Stimulated activated CD4-positive, alpha-beta T cell treated with anti-CD3 and anti-CD28 coated beads, Interleukin-12 subunit alpha, Interleukin-12 subunit beta, amount 100 ng/mL, for 4 hours (primary cell): ENCODE measurements at places on chromosomes 2 and 18.

DNA sequence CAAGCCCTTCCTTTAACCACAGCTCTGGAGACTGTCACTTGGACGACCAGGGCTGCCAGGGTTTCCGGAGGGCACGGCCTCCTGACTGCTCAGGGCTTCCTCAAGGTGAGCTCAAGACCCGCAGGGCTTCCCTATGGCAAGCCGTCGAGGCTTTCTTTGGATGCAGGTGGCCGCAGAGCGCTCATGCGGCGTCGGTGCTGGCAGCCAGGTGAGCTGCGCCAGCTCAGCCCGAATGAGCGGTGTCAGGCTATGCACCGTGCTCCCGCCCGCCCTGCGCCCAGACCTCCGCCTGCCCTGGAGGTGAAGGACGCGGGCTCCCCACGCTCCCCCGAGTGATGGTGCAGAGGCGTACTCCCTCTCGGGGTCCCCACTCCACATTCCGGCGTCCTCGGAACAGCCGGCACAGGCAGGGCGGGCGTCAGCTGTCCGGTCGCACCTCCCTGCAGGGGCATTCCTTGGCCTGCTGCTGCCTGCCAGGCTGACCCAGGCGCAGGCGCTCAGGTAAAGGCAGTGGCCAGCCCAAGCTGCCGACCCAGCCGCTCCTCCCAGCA, 20.8 kb upstream of the TUBB6 start:
- DNase-seq: no peak

- no peak for DNase-seq
Observed at GRCh38 chr2:98455494-98455976, 10.9 kb downstream of the INPP4A start.

DNA sequence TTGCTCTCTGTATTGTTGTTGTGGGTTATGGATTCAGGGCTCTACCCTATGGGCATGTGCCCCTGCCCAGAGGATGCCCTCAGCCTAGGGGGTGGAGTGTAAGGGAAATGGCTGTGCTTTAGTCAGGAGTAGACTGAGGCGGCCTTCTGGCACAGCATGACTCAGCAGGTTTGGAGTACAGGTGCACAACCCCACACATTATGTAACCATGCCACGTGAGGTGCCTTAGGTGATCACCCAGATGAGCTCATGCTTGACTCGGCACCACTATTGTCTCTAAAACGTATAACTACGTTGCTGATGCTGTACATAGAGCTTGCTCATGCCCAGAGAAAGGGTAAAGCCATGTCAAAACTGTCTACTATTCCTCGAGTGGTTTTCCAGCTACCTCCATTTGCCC, 48.3 kb upstream of the ZC3H15 start:
- no peak for DNase-seq

- no peak for DNase-seq
Observed at GRCh38 chr2:191688934-191689695, 11.2 kb downstream of the NABP1 start.

DNA sequence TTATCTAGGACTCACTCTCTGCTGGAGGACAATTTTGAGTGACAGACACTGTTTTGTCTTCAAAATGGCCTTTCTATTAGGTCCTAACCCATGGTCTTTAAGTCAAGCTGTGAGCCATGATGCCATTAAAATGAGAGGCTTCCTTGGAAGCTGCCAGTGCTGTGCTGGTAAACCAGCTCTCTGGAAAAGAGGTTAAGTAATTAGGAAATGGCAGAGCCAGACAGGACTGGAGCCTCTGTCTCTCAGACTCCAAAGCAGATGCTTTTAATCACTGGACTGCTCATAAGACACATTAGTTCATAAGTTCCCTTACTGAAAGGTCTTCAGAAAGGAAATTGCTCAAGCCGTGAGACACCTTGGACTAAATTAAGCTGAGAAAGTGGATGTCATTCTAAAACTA, 25.8 kb upstream of the LHCGR start:
- DNase-seq: no peak

DNA sequence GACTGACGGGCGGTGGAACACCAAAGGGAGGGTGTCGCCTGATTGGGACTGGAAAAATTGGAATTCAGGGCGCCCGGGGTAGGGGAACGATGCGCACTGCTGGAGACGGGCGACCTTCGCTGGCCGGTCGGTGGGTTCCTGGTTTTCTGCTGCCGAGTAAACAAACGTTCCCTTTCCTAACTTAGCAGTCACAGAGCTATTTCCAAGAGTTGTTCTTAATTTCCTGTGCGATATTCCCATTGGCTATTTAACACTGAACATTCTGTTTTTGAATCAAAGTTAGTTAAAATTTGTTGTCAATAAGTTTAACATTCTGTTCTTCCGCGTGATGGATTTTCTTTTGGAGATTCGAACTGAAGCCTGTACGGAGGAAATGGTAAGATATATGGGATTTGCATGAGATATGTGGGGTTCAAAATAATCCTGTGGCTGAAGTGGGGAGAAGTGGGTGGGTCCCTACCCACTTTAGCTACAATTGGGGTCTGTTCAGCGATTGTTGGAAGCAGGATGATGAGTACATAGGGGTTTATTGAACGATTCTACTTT, 862 bp downstream of the C18orf54 start:
- DNase-seq: no peak

GRCh38 chr2:219947575-219947974, 320.1 kb downstream of the SLC4A3 start:
- no peak for DNase-seq

- no peak for DNase-seq
Observed at GRCh38 chr2:208595386-208596275, 189.0 kb downstream of the PTH2R start.

DNA sequence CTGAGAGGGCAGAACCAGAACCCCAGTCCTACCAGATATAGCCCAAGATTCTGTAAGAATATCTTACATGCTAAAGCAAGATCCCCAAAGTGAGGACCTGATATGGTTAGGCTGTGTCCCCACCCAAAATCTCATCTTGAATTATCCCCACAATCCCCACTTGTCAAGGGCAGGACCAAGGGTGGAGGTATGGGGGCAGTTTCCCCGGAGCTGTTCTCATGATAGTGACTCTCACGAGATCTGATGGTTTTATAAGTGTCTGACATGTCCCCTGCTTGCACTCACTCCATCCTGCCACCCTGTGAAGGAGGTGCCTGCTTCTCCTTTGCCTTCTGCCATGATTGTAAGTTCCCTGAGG, 19.9 kb downstream of the TTC32 start:
- DNase-seq: no peak

- DNase-seq: no peak
Observed at GRCh38 chr2:191526536-191526935, 151.4 kb upstream of the NABP1 start.

GRCh38 chr2:26668041-26668440, 24.5 kb upstream of the KCNK3 start:
- DNase-seq: no peak

DNA sequence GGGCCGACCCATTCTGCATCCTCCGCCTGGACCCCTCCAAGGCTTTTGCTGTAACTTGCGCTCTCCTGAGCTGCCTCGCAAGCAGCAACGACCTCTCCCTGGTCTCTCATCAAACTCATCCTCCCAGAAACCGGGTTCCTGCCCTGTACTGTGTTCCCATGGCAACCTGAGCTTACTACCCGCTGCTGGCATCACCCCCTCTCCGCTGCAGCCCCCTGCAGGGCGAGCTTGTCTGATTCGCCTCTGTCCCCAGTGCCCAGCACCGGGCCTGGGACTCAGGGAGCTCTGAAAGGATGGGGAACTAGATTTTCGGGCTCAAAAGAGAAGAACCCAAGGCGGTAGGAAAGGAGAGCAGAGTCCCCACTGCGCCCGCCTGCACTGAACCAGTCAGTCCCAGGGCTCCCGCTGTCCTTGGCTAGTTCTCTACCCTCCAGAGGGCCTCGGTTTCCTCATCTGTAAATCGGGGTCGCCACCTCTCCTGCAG, 463 bp downstream of the HS1BP3 start:
- DNase-seq: no peak

DNA sequence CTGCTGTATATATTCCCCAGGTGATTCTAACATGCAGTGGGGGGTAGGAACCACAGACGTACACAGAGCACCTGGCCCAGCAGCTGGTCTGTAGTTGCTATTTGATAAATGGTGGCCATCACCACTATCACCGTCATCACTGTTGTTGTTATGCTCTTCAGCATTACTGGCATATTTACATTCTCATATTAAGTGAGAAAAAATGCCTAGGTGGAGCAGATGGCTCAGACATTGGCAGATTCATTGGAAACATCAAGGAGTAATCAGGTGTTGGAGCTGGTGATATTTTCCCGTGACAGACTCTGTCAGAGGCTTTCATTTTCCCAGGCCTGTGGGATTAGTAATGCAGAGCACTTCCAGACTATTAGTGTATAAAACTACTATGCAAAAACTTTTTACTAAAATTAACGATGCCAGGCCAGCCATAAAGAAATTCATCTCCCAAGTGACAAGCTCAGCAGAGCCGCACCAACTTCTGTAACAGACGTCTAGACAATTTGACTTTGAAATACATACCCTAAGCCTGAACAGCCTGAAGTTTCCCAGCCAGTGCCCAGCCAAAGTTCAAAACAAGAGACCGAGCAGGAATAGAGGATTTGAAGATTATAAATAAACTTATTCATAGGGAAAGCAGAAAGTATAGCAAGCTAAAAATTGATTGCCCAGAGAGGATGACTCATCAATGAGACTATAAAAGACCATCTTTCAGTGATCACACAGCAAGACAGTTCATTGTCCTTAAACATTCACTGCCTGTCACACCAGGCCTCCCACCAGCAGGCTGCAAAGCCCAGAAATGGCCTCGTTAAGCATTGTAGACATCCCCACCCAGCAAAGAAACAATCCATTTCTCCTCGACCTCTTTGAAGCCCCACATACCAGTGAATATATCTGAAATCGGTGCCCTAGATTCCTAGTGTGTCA, 247.4 kb upstream of the CHAC2 start:
- no peak for DNase-seq

DNA sequence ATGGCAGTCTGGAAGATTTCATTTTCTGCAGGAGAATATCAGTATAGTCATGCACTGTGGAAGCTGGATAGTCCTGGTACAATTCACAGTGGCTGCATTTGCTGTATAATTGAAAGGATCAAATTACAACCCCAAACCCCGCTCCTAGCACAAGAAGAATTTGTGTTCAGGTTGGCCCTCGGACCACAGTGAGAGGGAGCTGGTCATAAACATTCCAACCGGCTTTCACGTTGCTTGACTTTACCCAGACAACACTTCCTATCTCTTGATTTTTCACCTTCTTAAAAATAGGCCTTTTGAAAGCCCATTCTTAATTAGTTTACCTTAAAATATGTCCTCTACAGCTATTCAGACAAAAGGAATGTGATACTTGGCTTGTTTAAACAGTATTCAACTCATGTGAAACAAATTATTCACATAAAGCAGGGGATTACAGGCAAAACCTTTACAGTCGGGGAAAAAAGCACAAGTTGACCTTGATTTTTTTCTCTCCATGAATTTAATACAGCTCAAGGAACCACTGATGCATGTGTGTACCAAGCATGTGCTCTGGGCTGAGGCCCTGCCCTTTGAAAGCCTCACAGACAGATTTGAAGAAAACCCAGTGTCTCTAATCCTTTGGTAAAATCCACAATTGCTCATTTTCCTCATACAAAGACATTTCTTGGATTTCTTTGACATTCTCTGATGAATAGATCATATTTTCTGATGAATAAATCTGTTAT, 143.0 kb upstream of the SOX11 start:
- no peak for DNase-seq

DNA sequence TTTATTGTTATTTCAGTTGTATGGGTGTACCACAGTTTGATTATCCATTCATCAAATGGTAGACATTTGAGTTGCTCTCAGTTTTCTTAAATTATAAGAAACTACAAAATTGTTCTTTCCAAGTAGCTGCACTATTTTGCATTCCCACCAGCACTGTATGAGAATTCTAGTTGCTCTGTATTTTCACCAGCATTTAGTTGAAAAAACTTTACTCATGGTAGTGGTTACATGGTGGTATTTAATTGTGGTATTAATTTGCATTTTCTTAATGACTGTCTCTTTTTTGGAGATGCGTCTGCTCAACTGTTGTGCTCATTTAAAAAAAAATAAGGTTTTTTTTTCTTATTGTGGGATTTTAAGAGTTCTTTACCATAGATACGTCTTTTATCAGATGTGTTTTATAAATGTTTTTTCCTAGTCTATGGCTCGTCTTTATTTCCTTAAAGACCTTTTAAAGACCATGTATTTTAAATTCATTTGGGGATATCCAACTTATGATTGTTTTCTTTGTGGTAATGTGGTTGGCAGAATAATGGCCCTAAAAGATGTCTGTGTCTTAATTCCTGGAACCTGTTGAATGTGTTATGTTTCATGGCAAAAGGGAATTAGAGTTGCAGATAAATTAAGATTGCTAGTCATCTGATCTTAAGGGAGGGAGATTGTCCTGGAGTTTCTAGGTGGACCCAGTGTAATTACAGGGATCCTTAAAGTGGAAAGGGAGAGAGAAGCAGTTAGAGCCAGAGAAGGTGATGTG, 37.4 kb downstream of the UBE2F start:
- no peak for DNase-seq

DNA sequence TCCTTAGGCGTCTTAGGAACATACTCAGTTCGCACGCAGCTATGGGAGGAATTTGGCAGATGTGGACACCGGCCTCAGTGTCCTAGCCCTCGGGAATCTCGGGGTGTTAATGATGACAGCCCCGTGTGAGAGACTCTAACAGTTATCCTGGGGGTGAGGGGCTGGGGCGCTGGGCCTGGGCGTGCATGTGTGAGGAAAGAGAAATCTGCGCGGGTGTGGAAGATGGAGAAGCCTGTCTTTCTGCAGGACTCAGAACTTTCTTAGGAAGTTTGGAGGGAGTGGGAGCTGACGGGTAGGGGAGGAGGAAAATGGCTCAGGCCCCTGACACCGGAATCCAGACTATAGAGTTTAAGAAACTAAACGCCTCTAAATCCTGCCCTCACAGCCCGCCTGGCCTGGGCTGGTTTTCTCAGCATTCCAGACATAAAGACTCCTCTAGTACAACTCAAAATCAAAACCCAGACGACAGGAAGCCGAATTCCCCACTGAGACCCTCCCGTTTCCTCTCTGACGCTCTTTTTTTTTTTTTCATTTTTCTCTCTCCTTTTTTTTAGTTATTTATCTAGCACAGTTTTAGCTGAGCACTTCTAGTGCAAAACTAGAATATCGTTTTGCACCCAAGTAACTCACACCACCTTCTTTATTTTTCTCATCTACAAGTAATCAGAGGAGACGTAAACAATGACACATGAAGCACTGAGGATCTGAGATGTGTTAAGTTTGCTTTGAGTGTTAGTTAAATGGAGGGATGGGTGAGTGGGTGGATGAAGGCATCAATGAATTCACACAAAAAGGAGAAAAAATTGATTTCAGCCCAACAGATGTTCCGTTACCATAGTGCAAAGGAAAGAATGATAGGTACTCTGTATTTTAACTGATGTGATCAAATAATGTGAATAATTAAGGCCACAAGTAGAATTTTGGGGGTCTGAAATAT, 1.2 kb upstream of the HAAO start:
- no peak for DNase-seq

DNA sequence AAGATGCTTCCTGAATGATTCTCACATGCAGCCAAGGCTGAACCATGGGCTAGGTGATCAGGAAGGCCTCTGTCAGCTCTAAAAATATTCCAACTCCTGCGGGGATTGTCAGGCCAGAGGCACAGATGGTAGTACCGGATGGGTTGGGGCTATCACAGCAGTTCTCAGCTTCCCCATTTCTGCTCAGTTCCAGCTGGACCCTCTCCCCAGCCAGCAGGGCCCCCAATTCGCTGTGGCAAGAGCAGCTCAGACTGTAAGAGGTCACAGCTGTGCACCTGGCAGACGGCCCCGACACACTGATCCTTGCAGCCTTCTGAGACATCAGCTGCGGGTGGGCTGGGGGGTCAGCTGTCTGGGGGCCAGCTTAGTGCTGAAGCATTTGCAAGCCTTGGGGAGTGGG, 43.6 kb upstream of the TCF7L1 start:
- DNase-seq: no peak
